Type B pancreatic cell (in vitro differentiated cells): ENCODE measurements at places on chromosomes 13 and 19. TPM values are rescaled to one million over a fixed set of nuclear protein-coding genes. Genes with fewer than 3 reads are reported as not detected.

DNA sequence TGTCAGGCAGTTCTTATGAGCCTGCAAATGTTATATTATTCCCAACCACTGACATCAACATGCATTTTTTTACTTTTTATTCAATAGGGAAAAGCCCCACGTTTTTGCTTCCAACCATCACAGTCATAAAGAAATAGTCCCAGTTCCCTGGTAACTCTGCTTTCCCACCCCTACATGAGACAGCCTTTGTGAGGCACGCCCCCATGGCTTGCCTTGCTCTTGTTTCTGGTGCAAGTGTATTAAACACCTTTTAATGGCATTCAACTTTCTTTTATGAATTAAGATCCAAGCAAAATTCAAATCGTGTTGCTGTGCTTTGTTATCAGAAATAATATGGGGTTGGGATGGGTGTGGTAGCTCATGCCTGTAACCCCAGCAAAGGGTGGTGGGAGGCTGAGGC lies 54.2 kb upstream of the ZNF429 start:
- H3K4me1 ChIP-seq: no peaks in the 10 kb centered on the region
- no peaks in the 10 kb centered on the region for H3K27me3 ChIP-seq
- no peak for DNase-seq
- H3K4me3 ChIP-seq: no peak overlapping the region
- no peak overlapping the region for H3K27ac ChIP-seq

Gene MCF2L
- total RNA-seq: 37.3 and 46.9 TPM in 2 replicates

Gene ZNF570
- 6.6 and 9.2 TPM in 2 replicates for total RNA-seq

DNA sequence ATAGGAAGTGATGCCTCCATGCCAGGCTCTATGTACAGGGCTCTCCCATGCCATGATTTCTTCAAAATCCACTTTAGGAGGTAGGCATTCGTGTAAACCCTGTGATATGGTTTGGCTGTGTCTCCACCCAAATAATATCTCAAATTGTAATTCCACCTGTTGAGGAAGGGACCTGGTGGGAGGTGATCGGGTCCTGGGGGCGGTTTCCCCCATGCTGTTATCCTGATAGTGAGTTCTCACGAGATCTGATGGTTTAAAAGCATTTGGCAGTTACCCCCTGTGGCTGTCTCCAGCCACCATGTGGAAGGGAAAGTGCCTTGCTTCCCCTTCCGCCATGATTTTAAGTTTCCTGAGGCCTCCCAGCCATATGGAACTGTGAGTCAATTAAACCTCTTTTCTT lies 8.1 kb downstream of the SARS2 start:
- H3K36me3 ChIP-seq: peaks cover 6% of the 10 kb centered on the region
- H3K27ac ChIP-seq: no peak overlapping the region
- DNase-seq: no peak
- no peaks in the 10 kb centered on the region for H3K27me3 ChIP-seq
- H3K4me3 ChIP-seq: no peak overlapping the region

Gene BCAM
- total RNA-seq: 105 and 124 TPM in 2 replicates

- peaks cover 7% of the 10 kb centered on the region for H3K27me3 ChIP-seq
- no peaks in the 10 kb centered on the region for H3K4me1 ChIP-seq
- H3K27ac ChIP-seq: no peak overlapping the region
- no peaks in the 10 kb centered on the region for H3K36me3 ChIP-seq
These were observed 24.9 kb upstream of the TPM4 start for GRCh38 chr19:16051254-16052025.

Gene RNF17
- 0.12 TPM in 1 of 2 replicates, not detected in the other for total RNA-seq

DNA sequence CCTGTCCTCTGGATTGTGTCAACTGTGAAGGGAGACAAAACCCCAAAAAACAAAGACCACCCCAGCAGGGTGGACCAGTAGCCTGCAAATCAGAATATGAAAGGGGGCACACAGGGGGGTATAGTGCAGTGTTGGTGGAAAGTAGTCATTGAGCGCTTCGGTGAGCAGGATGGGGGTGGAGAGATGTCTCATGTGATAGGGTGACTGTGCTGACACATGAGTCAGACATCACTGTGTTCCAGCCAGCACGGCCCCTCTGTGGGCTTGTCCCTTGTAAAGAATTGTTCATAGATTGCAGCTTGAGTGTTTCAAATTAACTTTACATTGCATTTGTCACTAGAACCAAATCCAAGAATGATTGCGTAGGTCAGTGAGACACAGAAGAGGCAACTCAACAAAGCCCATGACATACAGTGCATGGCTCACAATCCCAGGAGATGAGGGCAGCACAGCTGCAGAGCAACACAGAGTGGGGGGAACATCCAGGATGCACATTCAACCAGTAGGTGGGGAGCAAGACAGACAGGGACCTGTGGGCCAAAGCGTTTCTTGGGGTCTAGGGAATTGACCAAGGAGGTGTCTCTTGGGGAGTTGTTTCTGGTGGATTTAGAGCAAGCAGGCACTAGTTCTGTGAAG lies 7.5 kb downstream of the ZNF440 start:
- H3K27me3 ChIP-seq: no peaks in the 10 kb centered on the region
- H3K27ac ChIP-seq: no peak overlapping the region
- H3K4me3 ChIP-seq: no peak overlapping the region
- DNase-seq: no peak

- no peaks in the 10 kb centered on the region for H3K4me1 ChIP-seq
- no peaks in the 10 kb centered on the region for H3K27me3 ChIP-seq
- H3K4me3 ChIP-seq: no peak overlapping the region
- H3K27ac ChIP-seq: no peak overlapping the region
- no peak for DNase-seq
These were observed 607.6 kb downstream of the FGF9 start for GRCh38 chr13:22278336-22278929.

- no peak for DNase-seq
These were observed 61.6 kb downstream of the ANKRD10 start for GRCh38 chr13:110853235-110853721.

DNA sequence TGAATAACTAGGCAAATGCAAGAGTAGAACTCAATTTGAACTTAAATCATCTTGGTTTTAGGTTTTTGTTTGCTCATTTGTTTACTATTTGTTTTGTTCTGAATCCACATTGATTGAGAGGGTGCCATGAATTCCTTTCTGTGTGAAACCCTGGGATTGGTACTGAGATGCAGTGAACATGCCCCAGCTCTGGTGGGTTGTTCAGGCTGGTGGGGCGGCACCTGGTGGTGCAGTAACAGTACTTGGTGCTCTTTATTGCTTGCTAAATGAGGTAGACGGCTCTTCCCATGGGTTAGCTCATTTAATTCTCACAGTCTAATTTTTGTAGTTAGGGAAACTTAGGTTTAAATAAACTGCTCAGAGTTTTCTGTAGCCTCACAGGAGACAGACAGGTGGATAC lies 48.4 kb downstream of the WASF3 start:
- peaks cover 5% of the 10 kb centered on the region for H3K36me3 ChIP-seq
- no peak for DNase-seq
- peaks cover 30% of the 10 kb centered on the region for H3K4me1 ChIP-seq
- H3K4me3 ChIP-seq: no peak overlapping the region

DNA sequence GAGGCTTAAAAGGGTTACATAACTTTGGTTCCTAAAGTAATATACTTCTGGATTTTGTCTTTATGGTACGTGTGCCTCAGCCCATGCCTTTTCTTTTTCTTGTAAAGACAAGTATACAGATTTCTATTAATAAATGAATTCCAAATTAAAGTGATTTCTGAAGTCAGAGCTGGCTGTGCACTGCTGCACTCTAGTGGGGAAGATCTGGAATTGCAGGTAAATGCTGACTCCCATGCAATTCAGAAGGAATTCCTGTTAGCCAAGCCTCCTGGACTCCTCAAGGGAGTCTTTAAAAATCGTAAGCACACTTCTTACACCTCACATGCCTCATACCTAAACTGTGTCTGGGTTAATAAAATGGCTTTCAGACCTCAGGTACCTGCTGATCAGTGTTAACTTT lies 118.4 kb upstream of the SLC7A1 start:
- no peak for DNase-seq
- no peaks in the 10 kb centered on the region for H3K36me3 ChIP-seq
- no peak overlapping the region for H3K4me3 ChIP-seq
- peaks cover 19% of the 10 kb centered on the region for H3K4me1 ChIP-seq

DNA sequence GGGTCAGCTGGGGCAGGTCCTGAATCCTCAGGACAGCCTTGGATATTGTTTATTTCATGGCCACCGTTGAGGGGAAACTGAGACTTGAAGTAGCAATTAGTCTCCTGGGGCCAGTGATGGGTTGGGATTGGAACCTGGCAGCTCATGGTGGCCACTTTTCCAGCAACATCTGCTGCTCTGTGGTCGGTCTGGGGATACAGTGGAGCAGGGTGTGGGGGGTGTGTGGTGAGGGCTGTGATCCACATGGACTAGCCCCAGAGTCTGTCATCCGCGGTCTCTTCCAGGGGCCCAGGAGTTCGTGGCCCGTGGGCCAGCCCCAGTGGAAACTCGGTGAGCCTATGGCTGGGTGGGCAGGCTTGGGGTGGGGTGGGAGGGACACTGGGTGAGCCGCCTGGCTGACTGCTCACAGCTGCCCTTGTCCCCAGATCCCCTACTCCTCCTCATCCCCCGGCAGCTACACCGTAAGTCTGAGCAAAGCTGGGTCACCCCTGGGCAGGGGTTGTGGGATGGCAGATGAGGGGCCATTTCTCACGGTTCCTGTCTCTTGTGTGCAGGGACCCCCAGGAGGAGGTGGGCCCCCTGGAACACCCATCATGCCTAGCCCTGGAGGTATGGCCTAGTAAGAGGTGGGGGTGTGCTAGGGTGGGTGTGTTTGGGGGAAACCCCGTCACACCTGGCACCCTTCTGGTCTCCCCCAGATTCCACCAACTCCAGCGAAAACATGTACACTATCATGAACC lies 5.5 kb downstream of the ISYNA1 start:
- H3K4me3 ChIP-seq: peak overlapping the region; percentile 36
- H3K36me3 ChIP-seq: no peaks in the 10 kb centered on the region
- DNase-seq: no peak
- H3K4me1 ChIP-seq: peaks cover 12% of the 10 kb centered on the region

GRCh38 chr19:49957262-49957915 lies 3.6 kb downstream of the SIGLEC11 start:
- peak overlapping the region; percentile 91 for H3K27ac ChIP-seq
- no peaks in the 10 kb centered on the region for H3K36me3 ChIP-seq
- no peak overlapping the region for H3K4me3 ChIP-seq
- H3K27me3 ChIP-seq: no peaks in the 10 kb centered on the region
- H3K4me1 ChIP-seq: peaks cover 36% of the 10 kb centered on the region
- DNase-seq: no peak

DNA sequence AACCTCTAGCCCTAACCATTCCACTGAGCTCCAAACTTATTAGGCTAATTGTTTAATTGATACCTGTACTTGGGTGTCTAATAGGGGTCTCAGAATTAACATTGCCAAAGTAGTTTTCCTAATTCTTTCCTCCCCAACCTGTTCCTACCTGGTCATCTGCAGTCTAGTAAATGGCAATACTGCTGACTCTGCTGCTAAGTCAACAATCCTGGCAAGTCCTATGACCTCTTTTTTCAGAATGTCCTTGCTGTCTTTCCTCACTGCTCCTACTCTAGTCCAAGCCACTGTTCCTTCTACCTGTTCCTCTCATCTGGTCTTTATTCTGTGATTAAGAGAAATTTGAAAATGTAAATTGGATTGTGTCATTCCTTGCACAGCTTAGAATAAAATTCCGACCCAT lies 143.9 kb downstream of the MTUS2 start:
- H3K4me1 ChIP-seq: no peaks in the 10 kb centered on the region
- H3K27me3 ChIP-seq: no peaks in the 10 kb centered on the region
- DNase-seq: no peak
- no peak overlapping the region for H3K27ac ChIP-seq

GRCh38 chr19:13231663-13232062 lies 81.5 kb downstream of the IER2 start:
- H3K36me3 ChIP-seq: no peaks in the 10 kb centered on the region
- H3K27me3 ChIP-seq: peaks cover 5% of the 10 kb centered on the region
- no peak overlapping the region for H3K27ac ChIP-seq
- peaks cover 5% of the 10 kb centered on the region for H3K4me1 ChIP-seq

GRCh38 chr13:49791315-49791710 lies 1.2 kb downstream of the KPNA3 start:
- peak overlapping the region; percentile 99 for H3K4me3 ChIP-seq
- peak overlapping the region; percentile 99 for H3K27ac ChIP-seq

Gene OR7A5
- total RNA-seq: not detected in 2 replicates

GRCh38 chr13:68026077-68026476 lies 795.9 kb upstream of the PCDH9 start:
- no peaks in the 10 kb centered on the region for H3K27me3 ChIP-seq
- H3K36me3 ChIP-seq: no peaks in the 10 kb centered on the region
- no peak overlapping the region for H3K27ac ChIP-seq
- no peak for DNase-seq
- H3K4me1 ChIP-seq: peaks cover 7% of the 10 kb centered on the region
- no peak overlapping the region for H3K4me3 ChIP-seq

GRCh38 chr13:77378662-77379061 lies 51.8 kb upstream of the MYCBP2 start:
- H3K4me3 ChIP-seq: no peak overlapping the region
- no peak overlapping the region for H3K27ac ChIP-seq
- H3K27me3 ChIP-seq: no peaks in the 10 kb centered on the region

Gene GPR4
- total RNA-seq: not detected in 2 replicates

Gene PLVAP
- total RNA-seq: 0.72 TPM in 1 of 2 replicates, not detected in the other

Gene NCAN
- total RNA-seq: 0.07 and 0.80 TPM in 2 replicates

Gene PDX1
- 7.1 and 16.2 TPM in 2 replicates for total RNA-seq

- no peaks in the 10 kb centered on the region for H3K27me3 ChIP-seq
- H3K4me3 ChIP-seq: no peak overlapping the region
- H3K36me3 ChIP-seq: peaks cover 15% of the 10 kb centered on the region
- no peak overlapping the region for H3K27ac ChIP-seq
- no peak for DNase-seq
These were observed 29.2 kb downstream of the XPO4 start for GRCh38 chr13:20873348-20873747.

DNA sequence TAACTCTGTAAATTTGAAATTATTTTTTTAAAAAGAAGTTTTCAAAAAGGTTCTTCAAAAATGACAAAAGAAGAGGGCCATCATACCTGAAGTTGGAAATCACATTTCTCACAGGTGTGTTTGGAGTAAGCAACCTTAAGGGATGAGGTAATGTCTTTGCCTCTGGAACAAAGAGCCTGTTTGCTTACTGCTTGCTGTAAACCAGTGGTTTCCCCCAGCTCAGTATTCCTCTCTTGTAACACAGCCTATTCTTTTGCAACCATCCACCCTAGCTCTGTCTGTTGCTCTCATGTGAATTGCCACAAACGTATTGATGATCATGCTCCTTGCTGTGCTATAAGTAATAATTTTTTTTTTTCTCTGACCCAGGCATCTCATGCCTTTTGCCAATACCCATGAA lies 38.1 kb downstream of the UCHL3 start:
- H3K27me3 ChIP-seq: no peaks in the 10 kb centered on the region
- no peak overlapping the region for H3K27ac ChIP-seq
- DNase-seq: no peak
- H3K4me1 ChIP-seq: no peaks in the 10 kb centered on the region

- no peak overlapping the region for H3K4me3 ChIP-seq
- peaks cover 6% of the 10 kb centered on the region for H3K27me3 ChIP-seq
- DNase-seq: no peak
These were observed 120.2 kb downstream of the URI1 start for GRCh38 chr19:30062065-30062906.
